ENCODE measurements at places on chromosomes 7 and 10. TPM values are rescaled to one million over a fixed set of nuclear protein-coding genes. Genes with fewer than 3 reads are reported as not detected.

NAT16 gene
- not detected for polyA plus RNA-seq

AZGP1 gene
- 17.0 TPM for polyA plus RNA-seq

MYOZ1 gene
- 72.6 TPM for polyA plus RNA-seq

ANXA8L1 gene
- 0.16 TPM for polyA plus RNA-seq

GRCh38 chr7:106442476-106442875, 157.7 kb upstream of the NAMPT start:
- DNase-seq = no peak

- no peak for DNase-seq
Measured at GRCh38 chr7:47332213-47332612, 249.7 kb downstream of the TNS3 start.

GRCh38 chr10:90822508-90822907, 35.3 kb downstream of the HTR7 start:
- no peak for DNase-seq

GRCh38 chr7:46494441-46494840, 573.4 kb upstream of the IGFBP3 start:
- no peak for DNase-seq

DNA sequence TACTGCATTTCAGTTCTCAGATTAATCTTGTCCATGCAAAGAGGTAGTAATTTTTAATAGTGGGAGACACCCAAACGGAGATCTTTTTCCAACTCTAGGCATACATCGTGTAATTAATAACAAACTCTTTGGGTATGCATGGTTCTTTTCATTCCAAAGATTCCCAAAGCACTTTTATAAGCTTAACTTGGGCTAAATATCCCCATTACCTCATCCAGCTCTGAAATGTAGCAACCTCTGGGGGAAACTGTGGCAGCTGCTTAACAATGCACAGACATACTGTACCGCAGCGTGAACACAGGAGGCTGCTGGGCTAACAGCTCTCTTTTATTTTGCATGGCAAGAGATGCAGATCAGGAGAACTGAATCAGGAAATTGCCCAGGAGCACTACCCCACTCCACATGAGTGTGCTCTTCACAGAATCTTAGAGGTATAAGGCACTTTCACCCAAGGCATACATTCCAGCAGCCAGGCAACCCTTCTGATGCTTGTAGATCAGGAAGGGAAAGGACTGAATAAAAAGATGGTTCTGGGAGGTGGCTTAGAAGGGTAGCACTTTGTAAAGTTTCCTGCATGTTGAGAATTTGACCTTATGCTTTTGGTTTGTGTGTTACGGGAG, 114.4 kb upstream of the GLI3 start:
- DNase-seq = no peak

DNA sequence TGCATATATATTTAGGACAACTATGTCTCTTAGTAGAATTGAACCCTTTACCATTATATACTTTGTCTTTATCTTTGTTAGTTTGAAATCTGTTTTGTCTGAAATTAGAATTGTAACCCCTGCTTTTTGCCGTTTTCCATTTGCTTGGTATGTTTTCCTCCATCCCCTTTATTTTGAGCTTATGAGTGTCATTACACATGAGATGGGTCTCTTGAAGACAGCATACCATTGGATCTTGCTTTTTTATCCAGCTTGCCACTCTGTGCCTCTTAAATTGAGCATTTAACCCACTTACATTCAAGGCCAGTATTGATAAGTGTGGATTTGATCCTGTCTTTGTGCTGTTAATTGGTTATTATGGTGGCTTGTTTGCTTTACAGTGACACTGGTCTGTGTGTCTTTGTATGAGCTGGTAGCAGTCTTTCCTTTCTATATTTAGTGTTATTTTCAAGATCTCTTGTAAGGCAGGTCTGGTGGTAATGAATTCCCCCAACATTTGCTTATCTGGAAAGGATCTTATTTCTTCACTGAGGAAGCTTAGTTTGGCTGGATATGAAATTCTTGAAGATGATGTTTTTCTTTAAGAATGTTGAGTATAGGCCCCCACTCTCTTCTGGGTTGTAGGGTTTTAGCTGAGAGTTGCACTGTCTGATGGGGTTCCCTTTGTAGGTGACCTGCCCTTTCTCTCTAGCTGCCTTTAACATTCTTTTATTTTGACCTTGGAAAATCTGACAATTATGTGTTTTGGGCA, 149.5 kb downstream of the AHR start:
- no peak for DNase-seq

DNA sequence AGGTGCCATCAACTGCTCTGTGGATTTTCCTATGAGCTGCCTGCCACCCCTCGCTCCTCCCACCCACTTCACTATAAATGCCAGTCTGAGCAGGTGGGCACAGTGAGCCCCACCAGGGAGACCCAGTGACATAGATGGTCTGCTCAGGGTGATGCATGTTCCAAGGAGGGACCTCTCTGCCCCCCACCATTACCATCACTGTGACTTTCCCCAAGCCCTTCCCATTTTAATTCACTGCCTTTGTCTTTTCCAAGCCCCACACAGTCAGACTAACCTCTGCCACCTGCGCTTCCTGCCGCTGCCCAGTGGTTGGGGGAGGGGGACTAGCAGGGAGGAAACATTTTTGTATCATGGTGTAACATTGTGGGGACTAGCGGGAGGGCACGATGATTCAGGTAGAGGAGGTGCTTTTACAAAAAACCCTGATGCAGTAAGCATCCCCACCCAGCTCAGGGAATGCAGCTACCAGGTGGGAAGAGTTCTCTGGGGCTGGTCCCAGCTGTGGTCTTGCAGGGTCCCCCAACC, 24.6 kb downstream of the PRSS2 start:
- DNase-seq = no peak
